ENCODE measurements at places on chromosomes 1 and 21. TPM values are rescaled to one million over a fixed set of nuclear protein-coding genes. Genes with fewer than 3 reads are reported as not detected.

DNA sequence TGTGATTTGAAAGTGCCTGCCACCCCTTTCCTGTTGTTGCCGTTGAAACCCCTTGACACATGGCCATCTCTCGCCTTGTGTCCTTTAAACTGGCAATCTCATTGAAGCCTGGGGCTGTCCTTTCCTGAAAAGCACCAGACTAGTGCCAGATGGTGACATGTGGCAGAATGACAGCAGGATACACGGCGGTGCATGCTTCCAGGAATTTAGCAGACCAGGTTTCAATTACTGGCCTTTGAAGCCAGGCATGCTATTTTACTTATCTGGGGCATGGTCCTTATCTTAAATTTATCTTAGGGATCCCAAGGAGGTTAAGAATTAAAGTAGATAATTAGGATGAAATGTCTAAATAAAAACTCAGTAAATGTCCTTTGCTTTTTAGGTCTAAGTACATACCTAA, 15.2 kb downstream of the PLPPR4 start:
- H3K36me3 ChIP-seq = no peaks in the 10 kb centered on the region
- no peaks in the 10 kb centered on the region for H3K27me3 ChIP-seq
- H3K27ac ChIP-seq = no peak overlapping the region

GRCh38 chr21:35561116-35561515, 499.2 kb downstream of the SETD4 start:
- no peaks in the 10 kb centered on the region for H3K27me3 ChIP-seq
- no peak overlapping the region for H3K27ac ChIP-seq
- H3K36me3 ChIP-seq = no peaks in the 10 kb centered on the region
- no peak overlapping the region for H3K4me3 ChIP-seq

VWA1 gene
- 7.0 TPM for total RNA-seq

- H3K27ac ChIP-seq = no peak overlapping the region
- no peak overlapping the region for H3K4me3 ChIP-seq
Observed at GRCh38 chr21:14523234-14523633, 22.9 kb downstream of the SAMSN1 start.

PKLR gene
- 0.53 TPM for total RNA-seq

DENND2C gene
- total RNA-seq = 0.62 TPM

DNA sequence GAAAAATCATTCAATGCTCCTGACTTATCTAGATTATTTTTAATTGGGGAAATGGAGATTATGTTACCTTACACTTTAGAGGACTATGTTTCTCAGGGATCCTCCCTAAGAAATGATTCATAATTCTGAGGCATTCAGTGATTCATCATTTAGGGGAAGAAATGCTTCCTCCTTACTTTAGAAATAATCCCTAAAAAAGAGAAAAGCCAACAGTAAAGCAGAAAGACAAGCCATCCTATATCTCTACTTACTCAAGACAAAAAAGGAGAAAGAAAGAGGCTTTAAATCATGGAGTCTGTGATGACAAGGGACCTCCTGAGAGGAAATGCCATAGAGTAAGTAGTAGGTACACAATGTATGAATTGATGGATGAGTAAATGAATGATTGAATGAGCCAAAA, 137.0 kb downstream of the BRINP2 start:
- DNase-seq = no peak
- no peak overlapping the region for H3K27ac ChIP-seq
- no peaks in the 10 kb centered on the region for H3K27me3 ChIP-seq
- H3K4me1 ChIP-seq = peaks cover 34% of the 10 kb centered on the region

BRINP2 gene
- 0.06 TPM for total RNA-seq

EFNA3 gene
- 4.0 TPM for total RNA-seq

- H3K27ac ChIP-seq = no peak overlapping the region
- DNase-seq = no peak
- no peaks in the 10 kb centered on the region for H3K27me3 ChIP-seq
- no peak overlapping the region for H3K4me3 ChIP-seq
- no peaks in the 10 kb centered on the region for H3K4me1 ChIP-seq
Observed at GRCh38 chr1:192225703-192226102, 67.4 kb downstream of the RGS18 start.

DNA sequence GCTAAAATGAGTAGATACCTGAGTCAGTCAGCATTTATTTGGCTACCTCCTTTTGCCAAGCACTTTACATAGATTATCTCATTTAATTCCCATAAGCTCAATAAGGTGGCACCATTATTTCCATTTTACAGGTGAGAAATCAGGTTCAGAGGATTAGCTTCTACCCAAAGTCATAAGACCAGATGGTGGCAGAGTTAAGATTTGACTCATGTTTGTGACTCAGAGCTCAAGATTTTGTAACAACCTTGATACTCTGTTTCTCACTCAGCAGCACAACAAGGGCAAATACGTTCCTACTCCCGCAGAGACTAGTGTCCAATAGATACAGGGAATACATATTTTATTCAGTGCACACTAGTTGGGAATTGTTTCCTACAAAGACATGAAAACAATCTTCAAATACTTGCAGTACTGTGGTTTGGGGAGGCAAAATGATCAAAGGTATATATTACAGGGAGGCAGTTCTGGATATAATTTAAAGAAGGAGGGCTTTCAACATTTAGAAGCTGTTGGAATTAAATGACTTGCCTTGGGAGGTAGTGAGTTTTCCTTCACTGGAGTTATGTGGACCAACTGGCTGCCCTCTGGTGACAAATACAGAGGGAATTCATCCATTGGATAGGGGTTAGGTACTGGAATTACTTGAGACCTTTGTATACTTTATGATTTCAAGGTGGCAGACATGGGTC, 3.6 kb downstream of the LEPR start:
- DNase-seq = no peak
- no peak overlapping the region for H3K27ac ChIP-seq
- no peaks in the 10 kb centered on the region for H3K36me3 ChIP-seq
- H3K4me3 ChIP-seq = no peak overlapping the region
- H3K4me1 ChIP-seq = peaks cover 35% of the 10 kb centered on the region

DNA sequence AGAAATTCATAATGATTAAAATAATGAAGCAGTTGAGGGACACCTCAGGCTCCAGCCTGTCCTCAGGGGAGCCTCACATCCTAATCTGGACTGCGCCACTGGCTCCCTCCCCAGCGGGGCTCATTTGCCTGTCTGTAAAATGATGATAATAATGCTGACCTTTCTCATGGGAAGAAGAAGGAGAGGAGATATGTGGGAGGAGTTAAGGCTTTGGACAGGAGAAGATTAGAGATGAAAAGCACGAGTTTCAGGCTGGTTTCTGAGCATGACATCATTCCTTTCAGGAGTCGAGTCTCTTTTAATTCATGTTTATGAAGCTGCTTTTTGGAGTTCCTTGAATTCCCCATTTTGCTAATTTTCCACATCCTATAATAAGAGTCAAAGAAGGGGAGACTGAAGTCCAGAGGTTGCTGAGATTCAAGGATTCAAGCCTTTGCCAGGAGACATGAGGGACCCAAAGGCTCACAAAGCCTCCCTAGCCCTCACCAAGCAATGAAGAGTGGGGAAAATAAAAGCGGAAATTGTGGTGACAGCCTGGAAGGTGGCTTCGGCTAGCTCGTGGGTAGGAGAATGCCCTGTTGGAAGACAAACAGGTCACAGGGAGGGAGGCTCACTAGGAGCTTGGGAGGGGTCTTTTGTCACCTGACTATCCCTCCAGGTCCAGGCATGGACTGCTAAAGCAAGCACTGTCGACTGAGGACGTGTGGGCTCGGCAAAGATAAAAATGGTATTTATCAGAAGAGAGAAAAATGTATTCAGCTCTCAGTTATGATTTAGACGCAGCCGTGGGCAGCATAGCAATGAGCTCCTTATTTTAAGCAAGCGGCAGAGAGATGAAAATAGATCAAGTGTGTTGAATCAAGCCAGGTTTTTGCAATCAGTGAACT, 27.5 kb upstream of the STMN1 start:
- no peak overlapping the region for H3K4me3 ChIP-seq
- H3K4me1 ChIP-seq = peaks cover 8% of the 10 kb centered on the region
- no peak for DNase-seq
- H3K27ac ChIP-seq = no peak overlapping the region

DNA sequence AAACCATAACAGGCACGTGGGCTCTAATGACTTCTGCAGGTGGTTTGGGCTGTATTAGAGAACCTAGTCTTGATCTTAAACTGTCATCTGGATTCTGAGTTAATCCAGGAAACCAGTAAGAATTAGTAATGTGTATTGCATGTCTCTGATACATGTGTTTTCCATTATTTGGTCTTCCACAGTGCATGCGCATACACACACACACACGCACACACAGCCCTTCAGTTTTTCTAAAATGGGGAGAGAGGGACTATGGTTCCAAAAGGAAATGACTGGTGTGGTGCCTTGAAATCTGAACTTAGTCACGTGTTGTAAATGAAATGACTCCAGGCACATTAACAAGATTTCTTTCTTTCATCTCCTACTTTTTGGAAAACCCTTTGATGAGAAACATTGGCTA, 67.6 kb downstream of the OLFML2B start:
- no peak for DNase-seq
- no peak overlapping the region for H3K27ac ChIP-seq
- H3K4me1 ChIP-seq = peaks cover 3% of the 10 kb centered on the region
- H3K36me3 ChIP-seq = no peaks in the 10 kb centered on the region

GRCh38 chr21:42114646-42115045, 43.5 kb downstream of the UMODL1 start:
- peaks cover 13% of the 10 kb centered on the region for H3K27me3 ChIP-seq
- no peak for DNase-seq
- H3K27ac ChIP-seq = no peak overlapping the region

- no peak overlapping the region for H3K27ac ChIP-seq
- no peak overlapping the region for H3K4me3 ChIP-seq
- H3K36me3 ChIP-seq = no peaks in the 10 kb centered on the region
- peaks cover 3% of the 10 kb centered on the region for H3K4me1 ChIP-seq
- H3K27me3 ChIP-seq = no peaks in the 10 kb centered on the region
Observed at GRCh38 chr1:71154429-71154828, 73.6 kb upstream of the ZRANB2 start.

DNA sequence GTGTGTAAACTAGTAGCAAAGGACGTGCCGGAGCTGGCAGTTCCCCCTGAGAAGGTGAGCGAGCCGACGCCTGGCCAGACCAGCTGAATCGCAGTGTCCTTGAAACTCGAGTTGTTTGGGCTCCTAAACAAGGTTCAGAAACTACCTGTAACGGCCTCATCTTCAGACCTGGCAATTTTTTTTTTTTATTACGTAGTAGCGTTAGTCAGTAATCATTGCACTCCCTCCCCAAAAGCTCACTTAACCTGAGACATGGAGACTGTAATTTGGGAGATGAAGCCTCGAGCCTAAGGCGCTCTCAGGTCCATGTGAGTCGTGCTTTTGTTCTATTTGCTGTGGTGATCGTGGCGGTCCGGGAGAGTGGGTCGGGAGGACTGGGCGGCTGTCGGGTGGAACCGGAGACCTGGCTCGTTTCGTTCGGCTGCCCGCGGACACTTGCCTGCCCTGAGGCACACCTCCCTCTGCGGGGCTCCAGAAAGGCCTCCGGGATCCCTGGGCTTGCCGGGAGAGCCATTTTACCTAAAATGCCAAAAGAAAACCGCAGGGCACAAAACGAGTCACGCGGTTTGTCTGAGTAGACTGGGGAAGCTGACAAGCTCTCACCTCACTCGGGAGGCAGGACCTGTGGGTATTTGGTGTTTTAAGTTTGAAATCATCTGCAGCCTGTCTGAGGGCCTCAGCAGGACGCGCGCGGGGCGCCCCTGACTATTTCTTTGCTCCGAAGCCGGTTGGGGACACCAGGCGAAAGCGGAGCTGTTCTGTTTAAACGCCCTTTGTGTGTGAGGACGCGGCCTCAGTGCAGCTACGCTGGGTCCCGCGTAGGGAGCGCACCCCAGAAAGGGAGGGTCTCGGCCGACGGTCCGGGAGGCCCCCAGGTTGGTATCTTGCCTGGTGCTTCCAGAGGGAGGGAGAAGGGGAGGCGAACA, 722 bp downstream of the LHX8 start:
- peaks cover 100% of the 10 kb centered on the region for H3K27me3 ChIP-seq
- H3K27ac ChIP-seq = no peak overlapping the region
- peak overlapping the region; percentile 54 for H3K4me3 ChIP-seq
- H3K36me3 ChIP-seq = no peaks in the 10 kb centered on the region
- peaks cover 53% of the 10 kb centered on the region for H3K4me1 ChIP-seq

LPAR3 gene
- total RNA-seq = 2.4 TPM

GRCh38 chr1:63931468-63931867, 157.7 kb downstream of the ROR1 start:
- H3K36me3 ChIP-seq = no peaks in the 10 kb centered on the region
- no peak for DNase-seq
- no peak overlapping the region for H3K27ac ChIP-seq
- no peaks in the 10 kb centered on the region for H3K27me3 ChIP-seq

RNF19B gene
- 11.5 TPM for total RNA-seq

LIN28A gene
- total RNA-seq = 1,384 TPM

GRCh38 chr1:14875524-14876509, 277.3 kb downstream of the KAZN start:
- H3K27ac ChIP-seq = no peak overlapping the region
- H3K36me3 ChIP-seq = no peaks in the 10 kb centered on the region
- peak; percentile 15 for DNase-seq
- no peak overlapping the region for H3K4me3 ChIP-seq
- H3K27me3 ChIP-seq = no peaks in the 10 kb centered on the region

DNA sequence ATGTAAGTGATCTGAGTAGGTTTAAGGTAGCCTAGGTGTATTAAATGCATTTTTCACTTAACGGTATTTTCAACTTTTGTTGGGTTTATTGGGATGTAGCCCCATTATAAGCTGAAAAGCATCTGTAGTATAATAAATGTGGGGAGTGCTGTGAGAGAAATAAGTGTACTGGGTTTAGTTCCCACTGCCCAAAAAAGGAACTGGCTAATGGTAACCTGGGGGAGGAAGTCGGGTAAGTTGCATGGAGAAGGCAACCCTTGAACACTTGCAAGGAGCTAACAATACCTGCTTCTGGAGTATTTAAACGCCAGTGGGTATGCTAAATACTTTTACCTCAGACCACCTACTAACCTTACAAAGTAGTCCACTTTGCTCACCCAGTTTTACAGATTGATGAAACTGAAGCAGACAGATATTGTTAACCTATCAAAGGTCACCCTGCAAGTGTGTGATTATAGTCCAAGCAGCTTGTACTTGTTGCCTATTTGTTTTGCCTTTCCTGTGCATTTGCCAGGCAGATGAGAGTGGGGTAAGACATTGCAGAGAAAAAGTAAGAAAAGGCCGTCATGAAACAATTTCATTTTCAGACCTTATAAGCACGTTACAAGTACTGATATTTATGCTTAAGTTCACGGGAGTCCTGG, 7.6 kb upstream of the SHISA4 start:
- H3K36me3 ChIP-seq = no peaks in the 10 kb centered on the region
- DNase-seq = no peak
- H3K4me3 ChIP-seq = no peak overlapping the region
- no peak overlapping the region for H3K27ac ChIP-seq

- no peaks in the 10 kb centered on the region for H3K36me3 ChIP-seq
- H3K4me3 ChIP-seq = no peak within 1 kb of the TSS
- H3K4me1 ChIP-seq = no peaks in the 10 kb centered on the region
- no peak for DNase-seq
- no peak within 1 kb of the TSS for H3K27ac ChIP-seq
Observed at GRCh38 chr1:11847667-11848372, at the start of gene NPPA. TSS of gene NPPA (minus strand) at chr1:11847783. CDS start at chr1:11847684, 99 bp downstream.

LCE1B gene
- total RNA-seq = not detected

- no peaks in the 10 kb centered on the region for H3K36me3 ChIP-seq
- peaks cover 29% of the 10 kb centered on the region for H3K4me1 ChIP-seq
- no peak overlapping the region for H3K27ac ChIP-seq
- H3K27me3 ChIP-seq = no peaks in the 10 kb centered on the region
- H3K4me3 ChIP-seq = no peak overlapping the region
Observed at GRCh38 chr1:200888349-200888838, 6.3 kb upstream of the INAVA start.

ESRRG gene
- total RNA-seq = 2.1 TPM

GRCh38 chr1:2973601-2974593, 47.4 kb upstream of the ACTRT2 start:
- no peak overlapping the region for H3K4me3 ChIP-seq
- H3K27me3 ChIP-seq = no peaks in the 10 kb centered on the region
- no peaks in the 10 kb centered on the region for H3K4me1 ChIP-seq
- no peak for DNase-seq
- H3K36me3 ChIP-seq = no peaks in the 10 kb centered on the region

Measured in neural progenitor cell (in vitro differentiated cells).